ENCODE measurements at places on chromosomes 13 and 19. TPM values are rescaled to one million over a fixed set of nuclear protein-coding genes. Genes with fewer than 3 reads are reported as not detected.

The TINCR gene
- total RNA-seq, result 0.11 TPM

The PROZ gene
- not detected for total RNA-seq

The THSD1 gene
- 28.1 TPM for total RNA-seq

The MAST1 gene
- total RNA-seq, result 0.18 TPM

The MYO9B gene
- total RNA-seq, result 55.4 TPM

- no peak for DNase-seq
Measured at GRCh38 chr19:920051-920864, 3.1 kb downstream of the KISS1R start.

- no peak for DNase-seq
Measured at GRCh38 chr13:25345576-25345975, 26.2 kb upstream of the ATP8A2 start.

DNA sequence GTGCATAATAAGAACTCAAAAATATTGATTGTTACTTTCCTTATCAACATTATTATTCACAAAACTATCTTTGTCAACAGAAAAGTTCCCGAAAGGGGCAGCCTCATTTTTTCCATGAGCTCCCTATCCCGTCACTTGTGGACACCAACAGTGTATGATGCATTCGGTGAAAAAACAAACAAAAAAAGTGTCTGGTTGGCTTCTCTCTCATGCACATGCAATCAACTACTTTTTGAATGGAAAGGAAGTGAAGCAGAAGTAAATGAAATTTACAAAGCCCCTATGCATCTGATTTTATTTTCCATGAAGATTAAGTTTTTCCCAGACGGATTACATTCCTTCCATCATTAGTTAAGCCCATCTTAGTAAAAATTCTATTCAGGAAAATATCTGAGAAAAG lies 526.9 kb downstream of the RFC3 start:
- DNase-seq, result no peak

GRCh38 chr19:17311455-17312188 lies 2.3 kb downstream of the DDA1 start:
- no peak for DNase-seq

GRCh38 chr13:79791471-79792042 lies 310.6 kb downstream of the NDFIP2 start:
- DNase-seq, result no peak

GRCh38 chr13:62375653-62376052 lies 960.0 kb upstream of the PCDH20 start:
- DNase-seq, result no peak

GRCh38 chr13:108322206-108322824 lies 52.8 kb downstream of the TNFSF13B start:
- DNase-seq, result no peak

DNA sequence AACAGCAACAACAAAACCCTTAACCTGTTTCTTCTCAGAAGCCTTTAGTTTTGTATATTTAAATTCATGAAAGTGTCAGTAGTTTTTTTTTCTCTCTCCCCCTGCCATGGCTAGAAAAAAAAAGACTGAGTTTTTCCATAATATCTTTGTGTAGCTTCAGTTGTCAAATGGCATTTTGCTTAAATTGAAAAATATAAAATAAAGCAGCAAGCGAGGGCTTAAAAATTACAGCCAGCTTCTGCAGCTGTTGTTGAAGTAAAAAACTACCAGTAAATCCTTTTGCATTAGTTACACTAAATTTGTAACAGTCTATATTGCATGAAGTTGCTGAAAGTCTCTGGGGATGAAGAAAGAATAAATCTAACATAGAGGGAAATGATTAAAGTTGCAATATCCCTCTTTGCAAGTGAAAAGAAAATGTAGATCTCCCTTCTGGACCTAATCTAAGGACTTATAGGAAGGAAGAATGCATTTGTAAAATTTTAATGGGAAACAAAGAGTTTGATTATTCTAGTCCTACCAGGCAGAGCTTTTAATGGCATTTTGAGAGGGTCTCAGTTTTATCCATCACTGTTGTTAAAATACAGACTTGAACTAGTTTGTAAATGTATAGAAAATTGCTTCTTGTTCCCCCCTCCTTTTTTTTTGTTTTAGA lies 215.7 kb downstream of the ATP8A2 start:
- no peak for DNase-seq

DNA sequence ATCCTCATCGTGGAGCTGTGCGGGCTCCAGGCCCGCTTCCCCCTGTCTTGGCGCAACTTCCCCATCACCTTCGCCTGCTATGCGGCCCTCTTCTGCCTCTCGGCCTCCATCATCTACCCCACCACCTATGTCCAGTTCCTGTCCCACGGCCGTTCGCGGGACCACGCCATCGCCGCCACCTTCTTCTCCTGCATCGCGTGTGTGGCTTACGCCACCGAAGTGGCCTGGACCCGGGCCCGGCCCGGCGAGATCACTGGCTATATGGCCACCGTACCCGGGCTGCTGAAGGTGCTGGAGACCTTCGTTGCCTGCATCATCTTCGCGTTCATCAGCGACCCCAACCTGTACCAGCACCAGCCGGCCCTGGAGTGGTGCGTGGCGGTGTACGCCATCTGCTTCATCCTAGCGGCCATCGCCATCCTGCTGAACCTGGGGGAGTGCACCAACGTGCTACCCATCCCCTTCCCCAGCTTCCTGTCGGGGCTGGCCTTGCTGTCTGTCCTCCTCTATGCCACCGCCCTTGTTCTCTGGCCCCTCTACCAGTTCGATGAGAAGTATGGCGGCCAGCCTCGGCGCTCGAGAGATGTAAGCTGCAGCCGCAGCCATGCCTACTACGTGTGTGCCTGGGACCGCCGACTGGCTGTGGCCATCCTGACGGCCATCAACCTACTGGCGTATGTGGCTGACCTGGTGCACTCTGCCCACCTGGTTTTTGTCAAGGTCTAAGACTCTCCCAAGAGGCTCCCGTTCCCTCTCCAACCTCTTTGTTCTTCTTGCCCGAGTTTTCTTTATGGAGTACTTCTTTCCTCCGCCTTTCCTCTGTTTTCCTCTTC lies 6.3 kb downstream of the MYADM start:
- no peak for DNase-seq

DNA sequence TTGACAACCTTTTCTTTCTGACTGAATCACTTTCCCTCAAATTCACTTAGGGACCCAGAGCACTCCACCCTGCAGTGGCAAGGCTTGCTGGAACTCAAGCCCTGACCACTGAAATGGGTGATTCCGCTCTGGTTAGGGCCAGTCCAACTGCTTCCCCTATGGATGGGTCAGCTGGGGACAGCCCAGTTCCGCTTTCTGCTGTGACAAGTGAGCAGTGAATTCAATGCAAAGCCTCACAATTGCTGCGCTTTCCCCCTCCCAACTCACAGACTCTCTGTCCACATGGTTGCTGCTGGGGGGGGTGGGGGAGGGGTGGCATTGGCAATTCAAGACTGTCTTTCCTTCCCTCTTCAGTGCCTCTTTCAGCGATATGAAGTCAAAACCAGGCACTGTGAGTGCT lies 18.7 kb downstream of the CD70 start:
- DNase-seq, result no peak

GRCh38 chr13:45817833-45818232 lies 33.7 kb downstream of the SIAH3 start:
- no peak for DNase-seq

- no peak for DNase-seq
Measured at GRCh38 chr13:67833564-67833963, 603.4 kb upstream of the PCDH9 start.

- DNase-seq, result no peak
Measured at GRCh38 chr13:20582026-20582425, 15.1 kb downstream of the IFT88 start.

DNA sequence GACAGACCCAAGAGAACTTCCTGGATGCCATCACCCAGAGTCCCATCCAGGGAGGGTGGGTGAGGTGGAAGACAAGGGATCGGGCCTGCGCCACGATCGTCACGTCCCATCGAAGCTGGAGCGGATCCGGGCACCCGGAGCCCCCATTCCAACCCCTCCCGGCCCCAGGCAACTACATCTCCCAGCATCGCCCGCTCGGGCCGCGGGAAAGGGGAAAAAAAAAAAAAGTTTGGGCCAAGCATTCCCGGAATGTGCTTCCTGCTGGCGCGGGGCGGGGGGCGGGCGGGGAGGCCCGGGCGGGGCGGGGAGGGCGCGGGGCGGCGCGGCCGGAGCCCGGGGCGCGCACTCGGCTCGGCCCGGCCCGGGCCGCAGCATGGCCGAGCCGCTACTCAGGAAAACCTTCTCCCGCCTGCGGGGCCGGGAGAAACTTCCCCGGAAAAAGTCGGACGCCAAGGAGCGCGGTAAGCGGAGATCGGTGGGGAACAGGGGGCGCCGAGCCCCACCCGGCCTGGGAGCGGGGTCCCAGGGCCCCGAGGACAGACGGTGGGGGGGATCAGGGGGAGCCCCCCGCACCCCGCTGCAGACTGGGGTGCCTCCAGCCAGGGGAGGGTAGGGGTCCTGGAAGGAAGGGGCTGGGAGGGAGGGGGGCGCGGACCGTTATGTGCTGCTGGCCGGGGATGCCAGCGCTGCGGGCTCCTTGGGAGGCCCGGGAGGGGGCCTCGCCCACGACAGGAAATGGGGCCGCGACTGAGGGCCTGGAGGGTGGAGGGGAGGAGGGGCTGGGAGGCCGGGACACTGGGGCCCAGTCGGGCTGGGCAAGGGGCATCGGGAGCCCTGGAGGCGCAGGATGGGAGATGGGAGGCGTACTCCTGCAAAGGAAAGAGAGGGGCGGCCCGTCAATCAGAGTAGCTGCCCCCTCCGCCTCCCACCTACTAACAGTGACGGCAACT lies at the start of gene SYDE1:
Gene SYDE1, plus strand, starts transcription at position 341 of the 950 bp plus-strand sequence. Its CDS starts 33 bp downstream, at position 374.
- DNase-seq, result no peak

DNA sequence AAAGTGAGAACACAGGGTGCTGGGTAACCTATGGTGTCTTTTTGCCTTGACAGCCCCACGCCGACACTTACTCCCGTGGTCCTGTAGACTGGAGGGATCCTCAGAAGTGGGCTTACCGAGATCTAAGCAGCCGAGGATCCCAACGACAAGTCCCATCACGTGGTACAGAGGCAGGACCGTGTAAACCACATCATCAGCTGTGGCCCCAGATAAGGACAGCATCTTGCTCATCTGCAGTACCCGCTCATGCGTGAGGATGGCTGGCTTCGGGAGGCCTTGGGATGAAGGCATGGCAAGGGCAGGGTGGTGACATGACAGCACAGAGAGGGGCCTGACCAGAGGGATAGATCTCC lies 2.1 kb downstream of the SLC27A5 start:
- no peak for DNase-seq
